BE2C (cell line): ENCODE measurements at places on chromosomes 5 and 9.

DNA sequence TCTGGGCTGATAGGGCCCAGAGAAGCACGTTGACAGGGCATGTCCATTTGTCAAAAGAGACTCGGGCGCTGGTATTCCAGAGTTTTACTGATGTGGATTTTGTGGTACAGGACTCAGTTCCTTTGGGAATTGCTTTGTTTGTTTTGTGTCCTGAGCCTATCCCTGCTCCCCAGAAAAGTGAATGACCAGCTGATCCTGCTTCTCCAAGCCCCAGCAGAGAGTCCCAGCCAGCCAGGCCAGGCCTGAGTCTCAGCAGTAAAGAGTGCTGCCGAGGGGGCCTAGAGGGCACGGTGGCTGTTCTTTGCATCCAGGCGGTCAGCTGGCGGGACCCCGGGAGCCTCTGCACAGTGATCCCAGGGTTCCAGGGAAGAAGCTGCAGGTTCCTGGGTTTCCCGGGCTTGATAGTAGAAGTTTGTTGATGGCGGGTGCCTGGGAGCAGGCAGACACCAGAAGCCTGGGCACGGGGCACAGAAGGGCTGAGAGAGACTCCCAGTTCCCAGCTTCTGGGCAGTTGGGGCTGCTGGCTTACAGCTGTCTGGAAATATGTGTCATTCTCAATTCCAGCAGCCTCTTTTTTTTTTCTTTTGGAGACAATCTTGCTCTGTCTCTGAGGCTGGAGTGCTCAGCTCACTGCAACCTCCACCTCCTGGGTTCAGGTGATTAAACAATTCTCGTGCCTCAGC, 8.7 kb downstream of the PRDM12 start:
- DNase-seq: no peak

DNA sequence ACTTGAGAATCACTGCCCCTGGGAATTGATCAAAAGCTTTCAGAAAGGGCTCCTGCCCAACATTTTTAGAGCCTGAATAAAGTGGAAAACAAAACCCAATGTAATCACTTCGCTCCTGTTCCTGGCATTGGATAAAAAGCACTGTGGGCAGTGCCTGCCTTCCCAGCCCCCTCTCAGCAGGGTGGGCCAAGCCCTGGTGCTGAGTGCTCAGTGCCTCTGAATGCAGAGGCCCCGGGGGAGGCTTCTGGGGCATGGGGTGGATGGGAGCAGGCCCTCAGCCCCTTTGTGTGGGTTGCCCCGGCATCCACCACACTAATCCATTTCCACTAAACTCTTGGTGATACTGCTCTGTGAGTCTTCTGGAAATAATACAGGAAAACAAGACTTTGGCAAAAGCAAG, 55.6 kb downstream of the CFAP90 start:
- no peak for DNase-seq

DNA sequence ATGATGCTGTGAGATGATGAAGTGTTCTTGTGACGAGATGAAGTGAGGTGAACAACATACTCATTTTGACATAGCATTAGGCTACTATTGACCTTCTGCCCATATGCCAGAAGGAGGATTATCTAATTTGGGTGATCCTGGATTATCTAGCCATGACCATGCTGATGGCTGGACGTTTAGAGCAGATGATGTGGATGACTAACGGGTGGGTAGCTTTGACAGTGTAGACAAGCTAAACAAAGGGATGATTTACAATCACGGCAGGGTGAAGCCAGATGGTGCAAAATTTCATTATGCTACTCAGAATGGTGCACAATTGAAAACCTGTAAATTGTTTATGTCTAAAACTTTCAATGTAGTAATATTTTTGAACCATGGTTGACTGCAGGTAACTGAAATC, 2403.4 kb upstream of the ACO1 start:
- DNase-seq: no peak

DNA sequence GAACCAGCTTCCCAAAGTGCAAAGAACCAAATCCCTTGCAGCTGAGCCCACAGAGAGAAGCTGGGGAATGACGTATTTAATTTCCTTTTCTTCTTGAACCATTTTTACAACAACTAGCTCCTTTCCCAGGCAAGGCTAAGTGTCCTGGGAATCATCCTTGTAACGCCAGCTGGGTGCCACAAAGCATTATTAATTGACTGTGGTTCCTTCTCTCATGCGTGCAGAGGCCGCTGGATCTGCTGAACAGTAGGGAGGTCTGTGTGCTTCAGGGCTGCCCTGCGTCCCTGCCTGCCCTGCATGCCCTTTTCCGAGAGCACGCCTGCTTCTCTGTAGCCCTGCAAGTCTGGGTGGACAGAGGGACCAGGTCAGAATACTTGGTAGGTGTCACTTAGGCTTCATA, 124.1 kb upstream of the OTULINL start:
- DNase-seq: no peak

DNA sequence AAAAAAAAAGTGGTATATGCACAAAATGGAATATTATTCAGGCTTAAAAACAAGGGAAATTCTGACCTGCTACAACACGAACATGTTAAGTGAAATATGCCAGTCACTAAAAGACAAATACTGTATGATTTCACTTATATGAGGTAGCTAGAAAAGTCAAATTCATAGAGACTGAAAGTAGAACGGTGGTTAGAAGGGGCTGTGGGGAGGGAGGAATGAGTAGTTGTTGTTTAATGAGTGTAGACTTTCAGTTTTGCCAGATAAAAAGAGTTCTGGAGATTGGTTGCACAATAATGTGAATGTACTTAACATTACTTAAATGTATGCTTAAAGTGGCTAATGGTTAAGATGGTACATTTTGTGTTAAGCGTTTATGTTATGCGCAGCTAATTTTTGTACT, 79.5 kb upstream of the IL12B start:
- no peak for DNase-seq

GRCh38 chr9:137371521-137371941, 51.4 kb downstream of the EXD3 start:
- DNase-seq: no peak

DNA sequence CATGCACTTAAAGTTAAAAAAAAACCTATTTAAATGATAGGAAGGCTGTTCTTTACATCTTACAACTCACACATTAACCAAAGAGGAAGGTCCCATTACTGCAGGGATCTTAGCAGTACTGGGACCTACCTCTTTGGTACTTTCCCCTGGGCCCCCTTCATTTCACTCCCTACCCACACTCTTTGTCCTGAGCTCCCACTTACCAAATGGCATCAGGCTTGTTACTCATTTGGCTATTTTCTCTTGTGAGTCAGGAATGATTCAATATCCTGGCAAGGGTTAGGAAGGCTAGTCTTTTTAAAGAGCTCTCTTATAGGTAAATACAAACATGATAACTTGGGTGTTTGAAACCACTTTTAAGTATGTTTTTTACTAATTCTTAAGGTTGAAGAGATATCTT, 117.4 kb upstream of the ELL2 start:
- no peak for DNase-seq

- peak; percentile 93 for DNase-seq
Observed at GRCh38 chr9:129023036-129023907, 4.9 kb downstream of the SH3GLB2 start.

- no peak for DNase-seq
Observed at GRCh38 chr5:32713361-32713769, 2.2 kb downstream of the NPR3 start.

GRCh38 chr9:109639674-109640579, 140.1 kb upstream of the PALM2AKAP2 start:
- peak; percentile 10 for DNase-seq

DNA sequence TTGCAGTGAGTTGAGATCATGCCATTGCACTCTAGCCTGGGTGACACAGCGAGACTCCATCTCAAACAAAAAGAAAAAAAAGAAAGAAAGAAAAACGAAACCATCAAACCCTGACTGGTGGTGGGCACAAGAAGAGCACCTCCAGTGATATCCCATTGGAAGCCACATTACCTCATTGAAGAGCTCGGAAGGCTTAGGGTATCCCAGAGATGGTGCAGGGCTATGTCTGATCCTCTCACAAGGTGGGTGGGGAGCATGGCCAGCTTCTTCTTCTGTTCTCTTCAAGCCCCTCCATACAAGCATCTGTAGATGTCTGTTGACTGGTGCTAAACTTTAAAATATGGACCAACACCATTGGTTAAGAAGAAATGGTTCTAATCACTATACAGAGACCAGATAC, 45.8 kb downstream of the GAS1 start:
- DNase-seq: no peak

GRCh38 chr5:38413696-38414095, 142.8 kb downstream of the LIFR start:
- no peak for DNase-seq

- DNase-seq: no peak
Observed at GRCh38 chr5:152237531-152237930, 167.5 kb downstream of the NMUR2 start.

DNA sequence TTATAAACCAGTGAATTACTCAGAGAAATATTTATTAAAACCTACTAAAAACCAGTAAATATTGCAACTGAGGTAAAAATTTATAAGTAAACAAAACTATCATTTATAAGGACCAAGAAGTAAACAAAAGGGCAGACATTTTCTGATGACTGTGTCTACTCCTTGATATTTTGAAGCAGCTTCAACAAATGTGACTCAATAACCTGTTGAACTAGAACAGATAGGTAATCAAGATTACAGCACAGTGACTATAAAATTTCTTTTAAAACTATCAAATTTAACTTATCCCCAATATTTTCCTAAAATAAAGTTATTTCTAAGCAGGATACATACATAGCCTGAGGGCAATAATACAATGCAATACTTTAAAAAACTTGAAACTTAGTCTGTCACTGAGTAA, 12.8 kb downstream of the ANKRA2 start:
- DNase-seq: no peak

- no peak for DNase-seq
Observed at GRCh38 chr5:50836356-50836755, 169.9 kb downstream of the PARP8 start.

DNA sequence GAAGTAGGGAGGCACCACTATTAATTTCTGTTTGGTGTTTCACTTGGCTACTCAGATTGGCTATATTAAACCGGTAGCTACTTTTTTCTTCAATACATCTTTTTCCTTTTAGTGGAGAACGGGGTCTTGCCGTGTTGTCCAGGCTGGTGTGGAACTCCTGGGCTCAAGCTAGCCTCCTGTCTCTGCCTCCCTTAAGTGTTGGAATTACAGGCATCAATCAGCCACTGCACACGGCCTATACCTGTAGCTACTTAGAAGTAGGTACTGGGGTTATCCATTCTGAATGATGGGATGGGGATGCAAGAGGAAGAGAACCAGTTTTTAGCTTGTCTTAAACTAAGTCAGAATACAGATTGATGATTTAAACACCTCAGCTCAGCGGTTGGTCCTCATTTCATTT, 1.7 kb downstream of the UBE2D2 start:
- DNase-seq: no peak

DNA sequence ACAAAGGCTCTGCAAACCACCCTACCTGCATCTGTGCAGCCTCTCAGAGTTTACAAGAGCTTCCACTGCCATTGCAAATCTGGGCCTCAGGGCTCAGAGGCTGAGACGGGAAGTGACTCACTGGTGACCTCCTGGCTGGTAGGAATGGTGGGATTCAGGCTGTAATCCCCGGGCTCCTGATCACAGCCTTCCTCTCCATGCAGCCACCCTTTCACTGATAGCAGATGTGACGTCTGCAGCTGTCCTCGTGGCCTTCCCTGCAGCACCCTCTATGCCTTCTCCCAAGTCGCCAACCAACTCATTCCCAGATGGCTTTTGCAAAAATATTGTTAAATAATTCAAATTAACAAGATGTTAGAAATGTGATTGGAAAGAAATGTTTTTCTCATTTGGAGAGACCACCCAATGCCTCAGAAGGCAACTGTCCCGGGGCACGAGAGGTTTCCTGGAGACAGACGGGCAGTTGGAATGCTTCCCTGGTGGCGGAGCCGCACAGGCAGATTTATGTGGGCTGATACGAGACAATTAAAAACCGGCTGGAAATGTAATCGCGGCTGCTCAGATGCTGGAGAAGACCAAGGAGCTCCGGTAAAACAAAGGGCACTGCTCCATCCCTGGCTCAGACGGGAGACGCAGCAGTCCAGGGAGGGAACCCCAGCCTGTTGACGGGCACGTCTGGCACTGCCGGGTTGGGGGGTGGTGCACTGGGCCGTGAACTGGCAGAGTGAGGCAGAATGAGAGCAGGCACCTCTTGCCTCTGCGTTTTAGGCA, 34.4 kb upstream of the SLC25A51 start:
- DNase-seq: peak; percentile 91

- no peak for DNase-seq
Observed at GRCh38 chr5:170283296-170283695, 14.3 kb downstream of the LCP2 start.

DNA sequence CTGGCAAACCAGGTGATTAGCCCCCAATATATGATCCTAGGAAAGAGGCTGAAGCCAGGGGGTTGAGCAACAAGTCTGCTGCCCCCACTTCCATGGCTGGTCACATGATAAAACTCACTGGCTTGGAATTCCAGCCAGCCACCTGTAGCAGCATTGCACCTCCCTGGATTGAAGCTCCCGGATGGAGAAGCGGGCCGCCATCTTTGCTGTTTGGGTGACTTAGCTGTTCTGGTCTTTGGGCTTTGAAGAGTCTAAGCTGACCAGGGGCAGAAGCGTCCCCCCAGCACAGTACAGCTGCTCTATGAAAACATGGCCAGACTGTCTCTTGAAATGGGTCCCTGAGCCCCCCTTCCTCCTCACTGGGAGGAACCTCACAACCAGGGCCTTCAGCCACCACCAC, 610.2 kb downstream of the ANXA1 start:
- DNase-seq: no peak

GRCh38 chr5:89440670-89441069, 557.7 kb upstream of the MEF2C start:
- DNase-seq: no peak

- peak; percentile 14 for DNase-seq
Observed at GRCh38 chr9:107749787-107750444, 260.3 kb upstream of the KLF4 start.

- no peak for DNase-seq
Observed at GRCh38 chr5:127785098-127785927, 82.1 kb downstream of the CCDC192 start.

- DNase-seq: no peak
Observed at GRCh38 chr5:123084730-123085605, 4.1 kb upstream of the PRDM6 start.

- no peak for DNase-seq
Observed at GRCh38 chr9:98364086-98364485, 108.6 kb upstream of the TBC1D2 start.
